ENCODE measurements at places on chromosomes 6 and 20.

GRCh38 chr20:6975311-6975710, 207.8 kb downstream of the BMP2 start:
- no peak for DNase-seq

GRCh38 chr6:87572021-87572420, 17.8 kb downstream of the RARS2 start:
- DNase-seq: no peak

DNA sequence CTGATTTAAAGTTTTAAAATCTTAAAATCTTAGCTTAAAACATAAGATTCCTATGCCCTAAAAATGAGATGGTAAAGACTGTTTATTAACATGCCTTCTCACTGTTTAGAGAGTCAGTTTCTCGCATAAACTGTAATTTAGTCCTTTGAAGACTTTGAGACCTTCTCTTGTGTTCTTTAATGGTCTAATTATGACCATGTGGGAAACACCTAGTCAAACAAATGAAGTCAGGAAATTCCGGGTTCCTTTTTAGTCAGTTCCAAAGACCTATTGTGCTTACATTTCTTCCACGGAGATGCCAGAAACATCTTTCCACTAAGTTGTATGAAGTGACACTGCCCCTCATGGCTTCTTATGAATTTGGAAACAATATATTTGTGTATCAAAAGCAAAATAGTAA, 64.2 kb upstream of the KIF25 start:
- no peak for DNase-seq

- no peak for DNase-seq
Measured at GRCh38 chr6:104396077-104396476, 463.6 kb downstream of the HACE1 start.
